CD4-positive, alpha-beta memory T cell (primary cell): ENCODE measurements at places on chromosomes 2 and 18.

- no peak for DNase-seq
Observed at GRCh38 chr18:45825258-45826044, at the start of gene SIGLEC15. Gene SIGLEC15 (plus strand): TSS chr18:45825675. CDS start chr18:45825729, 54 bp downstream.

- DNase-seq = no peak
Observed at GRCh38 chr2:177314722-177315264, 50.3 kb upstream of the NFE2L2 start.

GRCh38 chr2:31256611-31257382 is 22.8 kb downstream of the EHD3 start:
- no peak for DNase-seq

- DNase-seq = no peak
Observed at GRCh38 chr2:222305516-222306392, 7.0 kb upstream of the PAX3 start.

GRCh38 chr18:56575819-56576663 is 62.4 kb downstream of the TXNL1 start:
- peak; percentile 5 for DNase-seq

DNA sequence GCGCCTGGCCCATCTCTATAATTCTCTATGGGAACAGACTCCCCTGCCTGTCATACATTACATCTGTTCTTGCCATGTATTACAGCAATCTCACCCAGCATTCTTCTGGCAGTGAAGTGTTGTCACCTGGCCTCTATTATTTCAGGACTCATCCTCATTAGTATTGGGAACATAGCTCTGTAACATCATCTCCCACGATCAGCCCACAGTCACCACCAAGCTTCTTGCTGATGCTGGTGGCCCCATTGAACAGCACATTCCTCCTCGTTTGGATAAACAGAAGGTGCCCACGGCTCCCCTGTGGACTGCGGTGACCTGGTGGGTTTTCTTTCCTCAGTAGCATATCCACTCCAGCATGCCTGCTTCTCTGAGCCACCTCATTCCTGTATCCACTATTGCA is 21.5 kb downstream of the CHCHD5 start:
- DNase-seq = no peak

- no peak for DNase-seq
Observed at GRCh38 chr2:127093648-127094210, 13.2 kb downstream of the BIN1 start.

- no peak for DNase-seq
Observed at GRCh38 chr18:55585920-55586561, 2.0 kb downstream of the TCF4 start.

GRCh38 chr2:19642501-19642900 is 259.3 kb downstream of the TTC32 start:
- DNase-seq = no peak

DNA sequence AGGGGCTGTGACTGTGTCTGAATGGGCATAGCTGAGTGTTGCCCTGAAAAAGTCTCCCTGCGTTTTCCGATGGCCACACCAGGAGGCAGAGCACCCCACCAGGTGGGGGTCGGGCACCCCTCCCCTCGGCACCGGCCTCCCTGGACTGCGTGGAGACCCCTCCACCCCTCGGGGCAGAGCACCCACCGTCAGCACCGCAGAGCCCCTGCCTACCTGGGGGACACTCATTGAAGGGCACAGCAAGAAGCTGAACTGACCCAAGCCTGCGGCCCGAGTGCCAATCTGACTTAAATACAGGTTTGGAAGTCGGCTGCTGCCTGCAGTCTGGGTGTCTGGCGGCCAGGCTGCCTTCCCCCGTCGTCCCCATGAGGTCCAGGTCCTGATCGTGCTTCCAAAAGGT is 69.9 kb downstream of the KCNG2 start:
- no peak for DNase-seq

- no peak for DNase-seq
Observed at GRCh38 chr2:172484706-172485105, 57.3 kb downstream of the ITGA6 start.

DNA sequence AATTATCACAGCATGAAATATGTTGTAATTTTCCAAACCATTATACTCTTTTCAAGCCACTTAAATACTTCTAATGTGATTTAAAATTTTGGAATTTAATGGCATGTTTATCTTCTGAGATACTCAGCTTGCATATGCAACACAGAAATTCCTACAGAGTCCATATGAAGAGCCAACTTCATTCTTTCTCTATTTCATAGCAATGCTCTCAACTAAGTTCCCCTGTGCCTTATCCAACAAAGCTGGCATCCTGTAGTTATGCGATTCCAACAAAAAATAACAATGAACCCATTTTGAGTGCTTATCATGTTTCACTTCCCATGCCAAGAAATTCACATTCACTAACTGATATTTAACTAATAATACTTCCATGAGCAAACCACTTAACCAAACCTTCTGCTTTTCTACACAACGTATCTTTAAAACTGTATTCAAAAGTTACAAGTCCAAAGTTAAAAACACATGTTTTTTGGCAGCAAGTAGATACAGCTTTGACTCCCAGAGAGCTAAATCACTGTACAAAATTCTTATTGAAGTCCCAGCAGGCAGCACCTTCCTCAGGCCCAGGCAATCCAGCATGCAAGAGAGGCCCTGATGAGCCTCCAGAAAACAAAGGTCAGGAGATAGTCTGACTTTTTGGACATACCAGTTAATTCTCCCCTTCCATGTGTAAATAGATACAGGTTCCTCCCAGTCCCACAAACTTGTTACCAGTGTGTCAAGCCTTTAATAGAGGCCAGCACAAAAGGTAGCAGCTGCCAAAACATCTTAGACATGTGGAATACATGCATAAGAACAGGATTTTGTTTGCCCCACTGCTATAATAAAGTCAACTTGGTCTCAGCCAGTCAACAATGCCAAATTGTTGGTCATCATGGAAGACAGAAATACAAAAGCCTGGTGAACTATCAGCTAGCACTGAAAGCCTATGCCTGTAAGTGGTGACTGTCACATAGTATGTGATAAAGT is 113.1 kb upstream of the WDR75 start:
- no peak for DNase-seq

DNA sequence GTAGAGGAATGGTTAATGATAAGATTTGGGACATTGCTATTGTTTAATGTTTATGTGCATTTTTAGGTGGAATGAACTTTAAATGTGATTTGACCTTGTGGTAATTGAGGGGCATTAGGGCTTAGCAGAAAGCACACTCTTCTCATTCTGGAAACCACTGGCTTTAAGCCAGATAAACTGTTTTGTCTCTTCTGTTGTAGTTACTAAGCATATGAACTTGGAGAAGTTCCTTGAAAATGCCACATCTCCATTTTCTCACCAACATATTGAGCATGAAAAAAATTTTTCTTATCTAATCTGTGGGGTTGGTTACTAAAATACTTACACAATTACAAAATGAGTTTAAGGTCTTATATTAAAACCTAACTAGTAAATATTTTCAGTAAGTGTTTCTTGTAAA is 70.8 kb upstream of the FSHR start:
- no peak for DNase-seq

- no peak for DNase-seq
Observed at GRCh38 chr2:192245329-192245728, 50.6 kb upstream of the TMEFF2 start.

DNA sequence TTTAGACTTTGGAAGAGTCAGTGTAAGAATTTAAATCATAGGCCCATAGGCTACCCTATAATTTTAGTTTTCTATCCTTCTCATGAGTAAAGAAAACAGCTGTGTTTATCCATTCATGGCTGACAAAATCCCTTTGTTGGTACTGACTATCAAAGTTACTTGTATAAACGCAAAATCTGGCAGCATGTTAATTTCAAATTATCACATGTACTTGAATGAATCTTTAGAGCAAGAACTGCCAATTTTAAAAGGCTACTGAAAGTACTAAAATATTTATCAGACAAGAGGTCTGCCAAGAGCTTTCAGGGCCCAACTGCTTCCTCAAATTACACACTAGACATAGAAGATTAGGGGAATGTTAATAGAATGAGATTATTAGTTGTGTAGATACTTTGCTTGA is 66.6 kb downstream of the MYL12B start:
- DNase-seq = no peak

DNA sequence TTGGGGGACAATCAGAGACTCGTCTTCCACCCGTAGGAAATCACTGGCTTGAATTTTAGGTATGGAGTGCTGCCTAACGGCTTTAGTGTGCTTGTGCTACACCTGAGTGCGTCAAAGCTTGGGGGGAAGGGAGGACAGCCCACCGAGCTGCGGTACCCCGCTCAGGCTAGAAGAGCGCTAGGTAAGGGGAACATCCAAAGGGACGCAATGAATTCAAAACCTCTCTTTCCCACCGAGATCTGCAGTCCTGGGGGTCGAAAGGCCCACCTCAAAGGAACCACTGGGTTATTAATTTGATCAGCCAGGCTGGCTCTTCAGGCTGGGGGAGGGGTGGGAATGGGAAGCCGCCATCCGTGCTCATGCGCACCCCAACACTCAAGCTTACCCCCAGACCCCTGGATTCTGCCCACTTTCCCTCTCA is 2.7 kb downstream of the EPHA4 start:
- no peak for DNase-seq

GRCh38 chr2:239157771-239158170 is 243.0 kb downstream of the HDAC4 start:
- DNase-seq = no peak

DNA sequence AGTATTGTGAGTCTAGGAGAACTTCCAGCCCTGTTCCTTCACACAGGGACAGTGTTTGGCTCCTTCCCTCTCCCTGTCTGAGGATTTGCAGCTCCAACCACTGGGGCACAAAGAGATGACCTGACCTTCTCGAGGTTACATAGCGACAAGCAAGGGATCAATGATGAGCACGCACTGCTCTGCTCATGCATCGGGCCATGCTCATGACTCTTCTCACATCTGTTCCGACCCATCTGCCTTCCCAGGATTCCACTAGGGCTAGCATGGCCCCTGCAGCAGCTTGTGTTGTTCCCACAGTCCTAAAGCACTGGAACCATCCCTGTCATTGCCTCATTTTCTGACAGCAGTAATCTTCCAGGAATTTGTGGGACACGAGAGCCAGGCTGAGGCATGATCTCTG is 78.8 kb upstream of the ARHGAP28 start:
- no peak for DNase-seq

GRCh38 chr2:10829299-10829698 is 16.7 kb upstream of the PDIA6 start:
- no peak for DNase-seq

DNA sequence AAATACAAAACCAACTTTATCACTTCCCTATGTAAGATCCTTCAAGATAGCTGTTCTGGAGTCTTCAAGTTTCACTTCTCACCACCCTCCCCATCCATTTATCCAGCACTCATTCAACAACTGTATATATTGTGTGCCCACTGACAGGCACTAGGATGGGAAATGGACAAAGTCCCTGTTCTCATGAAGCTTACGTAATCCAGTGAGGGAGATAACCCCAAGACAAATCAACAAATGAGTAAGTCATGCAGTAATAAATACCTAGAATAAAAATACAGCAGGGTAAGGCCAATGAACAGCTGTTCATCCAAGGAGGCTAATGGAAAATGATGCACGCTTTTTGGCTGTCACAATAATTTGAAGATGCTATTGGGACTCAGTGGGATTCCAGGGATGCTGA is 133.8 kb downstream of the MEMO1 start:
- DNase-seq = no peak

- DNase-seq = no peak
Observed at GRCh38 chr18:59264121-59264571, 9.1 kb downstream of the RAX start.

- no peak for DNase-seq
Observed at GRCh38 chr2:111704246-111704645, 179.7 kb downstream of the ANAPC1 start.

DNA sequence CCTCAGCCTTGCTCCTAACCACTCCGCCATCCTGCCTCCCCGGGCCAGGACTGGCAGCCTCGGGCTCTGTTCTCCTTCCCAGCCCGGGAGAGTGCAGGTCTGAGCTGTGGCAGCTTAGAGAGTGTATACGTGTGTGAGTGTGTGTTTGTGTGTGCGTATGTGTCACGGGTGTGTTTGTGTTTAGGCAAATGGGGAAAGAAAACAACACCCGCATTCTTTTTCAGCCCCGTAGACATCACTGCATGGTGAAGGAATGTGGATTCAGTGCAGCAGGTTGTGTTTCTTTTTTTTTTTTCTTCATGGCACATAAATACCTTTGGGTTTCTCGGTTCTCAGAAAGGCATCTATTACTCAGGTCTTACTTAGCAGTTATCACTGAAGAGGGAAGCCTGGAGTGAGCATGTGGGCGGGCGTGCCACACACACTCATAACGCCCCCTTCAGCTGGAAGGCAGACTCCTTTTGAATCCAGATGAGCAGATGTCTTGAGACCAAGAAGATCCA is 44.2 kb downstream of the GLI2 start:
- no peak for DNase-seq

- DNase-seq = peak; percentile 34
Observed at GRCh38 chr2:25606892-25607291, 66.5 kb downstream of the DTNB start.

DNA sequence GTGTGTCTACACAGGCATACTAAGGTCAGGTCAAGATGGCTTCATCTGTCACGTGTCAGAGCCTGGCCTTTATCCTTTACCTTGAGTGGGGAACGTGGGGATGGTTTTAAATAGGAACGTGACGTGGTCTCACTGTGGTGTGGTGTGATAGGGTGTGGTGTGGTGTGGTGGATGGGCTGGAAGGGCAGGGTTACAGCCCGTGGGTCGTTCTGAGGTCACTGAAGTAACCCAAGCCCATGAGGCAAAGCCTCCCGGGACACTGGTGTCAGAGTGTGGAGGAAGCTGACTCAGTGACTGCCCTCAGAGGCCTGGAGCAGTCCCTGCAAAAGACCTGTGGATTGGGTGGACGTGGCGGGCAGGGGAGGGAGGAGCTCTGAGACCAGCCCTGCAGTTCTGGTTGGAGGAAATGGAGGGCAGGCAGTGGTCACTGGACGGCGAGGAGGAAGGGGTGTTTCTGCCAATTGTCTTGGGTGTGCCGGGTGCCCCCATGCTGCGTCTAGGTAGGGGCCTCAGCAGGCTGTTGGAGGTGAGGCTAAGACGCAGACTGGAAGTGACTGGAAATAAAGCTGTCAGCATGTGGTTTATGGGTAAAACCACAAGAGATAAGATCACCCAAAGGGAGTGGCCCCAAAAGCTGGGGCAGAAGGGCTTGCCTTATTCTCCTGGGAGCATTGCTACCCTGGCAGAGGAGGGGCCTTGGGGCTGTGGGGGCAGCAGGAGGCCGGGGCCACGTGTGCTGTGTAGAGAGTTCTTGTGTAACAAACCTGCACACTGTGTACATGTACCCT is 84.8 kb downstream of the SH3RF3 start:
- DNase-seq = peak; percentile 83

GRCh38 chr2:33522576-33522975 is 46.1 kb downstream of the RASGRP3 start:
- DNase-seq = no peak

- DNase-seq = no peak
Observed at GRCh38 chr18:31225668-31226067, 63.0 kb upstream of the DSC1 start.

- DNase-seq = no peak
Observed at GRCh38 chr18:24560511-24560981, 100.1 kb downstream of the HRH4 start.

DNA sequence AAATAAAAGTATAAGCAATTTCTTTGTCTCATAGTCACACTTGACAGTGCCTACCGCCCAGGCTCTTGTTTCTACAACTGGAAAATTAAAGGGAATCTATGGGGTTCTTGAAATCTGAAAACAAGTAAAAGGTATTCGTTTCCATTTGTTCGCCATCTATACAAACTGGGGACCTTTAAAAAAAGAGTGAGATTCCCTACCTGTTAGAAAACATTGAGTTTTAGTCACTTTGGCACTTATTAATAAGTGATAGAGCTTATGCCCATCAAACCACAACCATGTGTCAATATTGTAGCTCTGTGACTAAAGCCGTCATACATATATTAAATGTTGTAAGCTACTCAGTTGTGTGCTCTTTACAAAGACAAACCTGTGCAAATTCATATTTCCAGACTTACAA is 13.2 kb downstream of the FN1 start:
- no peak for DNase-seq
